ENCODE measurements at places on chromosomes 12 and 14.

- no peak for DNase-seq
These were observed 79.1 kb upstream of the BCL2L14 start for GRCh38 chr12:11991604-11992003.

DNA sequence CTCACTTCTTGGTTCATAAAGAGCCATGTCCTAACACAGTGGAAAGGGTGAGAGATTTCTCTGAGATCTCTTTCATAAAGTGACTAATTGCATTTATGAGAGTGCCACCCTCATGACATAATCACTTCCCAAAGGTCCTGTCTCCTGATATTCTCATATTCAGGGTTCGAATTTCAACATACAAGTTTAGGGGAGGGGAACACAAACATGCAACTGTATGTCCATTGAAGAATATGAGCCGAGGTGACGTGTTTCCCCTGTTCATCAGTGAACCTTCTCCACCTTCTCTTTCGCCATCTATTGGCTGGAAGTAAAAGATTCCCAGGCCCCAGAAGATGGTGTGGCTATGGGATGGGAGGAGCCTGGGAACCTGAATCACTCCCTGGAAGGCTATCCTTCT lies 354.2 kb upstream of the ATP2B1 start:
- no peak for DNase-seq

DNA sequence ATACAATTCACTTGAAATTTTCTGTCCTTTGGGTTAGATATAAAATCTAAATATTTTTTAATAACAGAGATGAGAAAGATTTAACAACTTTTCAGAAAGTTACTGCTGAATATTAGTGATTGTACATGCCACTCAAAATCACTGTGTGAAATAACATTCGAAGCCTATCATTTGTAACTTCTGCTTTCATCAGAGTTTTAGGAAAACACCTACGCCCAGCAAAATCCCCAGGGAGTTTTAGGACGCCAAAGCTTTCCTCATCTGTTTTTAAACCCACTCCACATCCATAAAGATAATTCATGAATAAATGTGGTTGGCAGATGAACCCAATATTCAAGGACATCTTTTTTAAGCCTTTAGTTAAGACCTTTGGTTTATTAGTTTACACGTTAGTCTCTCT lies 23.9 kb downstream of the TC2N start:
- no peak for DNase-seq

DNA sequence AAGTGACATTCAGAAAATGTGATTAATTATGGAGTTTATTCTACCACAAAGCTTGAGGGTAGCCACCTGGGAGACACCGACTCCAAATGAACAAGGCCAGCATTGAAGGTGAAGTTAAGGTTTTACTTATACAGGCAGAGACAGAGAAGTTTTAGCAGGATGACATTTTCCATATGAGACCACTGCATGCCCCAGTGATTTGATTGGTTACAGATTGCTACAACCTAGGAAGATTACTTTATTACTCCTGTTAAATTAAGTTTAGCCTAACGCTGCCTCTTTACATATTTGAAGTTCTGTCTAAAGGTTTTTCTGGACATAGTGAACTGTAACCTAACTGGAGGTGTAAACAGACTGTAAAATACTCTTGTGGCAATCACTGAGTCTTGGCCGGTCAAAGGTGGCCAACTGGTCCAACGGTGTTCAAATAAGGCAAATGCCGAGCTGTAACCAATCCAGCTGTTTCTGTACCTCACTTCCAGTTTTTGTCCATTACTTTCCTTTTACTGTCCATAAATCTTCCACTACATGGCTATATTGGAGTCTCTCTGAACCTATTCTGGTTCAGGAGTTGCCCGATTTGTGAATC lies 57.2 kb downstream of the RIN3 start:
- no peak for DNase-seq

GRCh38 chr14:91649930-91650329 lies 82.0 kb downstream of the CATSPERB start:
- DNase-seq, result no peak
